ENCODE measurements at places on chromosomes 5 and 9.

GRCh38 chr5:125579182-125579581 lies 832.7 kb upstream of the ZNF608 start:
- DNase-seq: no peak

GRCh38 chr5:180494510-180495181 lies 467 bp downstream of the CNOT6 start:
- DNase-seq: peak; percentile 41

DNA sequence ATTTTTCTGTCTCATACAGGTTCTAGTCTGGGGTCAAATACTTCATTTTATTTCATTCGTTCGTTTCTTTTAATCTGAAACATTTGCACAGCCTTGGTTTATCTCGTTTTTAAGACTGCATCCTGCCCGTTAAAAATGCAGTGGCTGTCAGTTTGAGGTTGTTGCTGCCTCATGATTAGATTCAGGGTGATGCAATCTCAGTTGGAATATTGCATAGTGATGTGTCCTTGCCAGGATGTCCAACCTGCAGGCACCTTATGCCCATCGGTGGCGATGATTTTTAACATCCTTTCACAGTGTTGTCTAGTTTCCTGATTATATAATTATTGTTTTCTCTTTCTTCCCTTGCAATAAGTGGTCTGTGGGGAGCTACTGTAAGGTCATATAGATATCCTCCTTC lies 45.1 kb downstream of the SH3GL2 start:
- no peak for DNase-seq

- peak; percentile 36 for DNase-seq
Observed at GRCh38 chr5:139745800-139746690, 49.6 kb upstream of the PSD2 start.

GRCh38 chr5:161096581-161096980 lies 244.6 kb upstream of the ATP10B start:
- DNase-seq: no peak

DNA sequence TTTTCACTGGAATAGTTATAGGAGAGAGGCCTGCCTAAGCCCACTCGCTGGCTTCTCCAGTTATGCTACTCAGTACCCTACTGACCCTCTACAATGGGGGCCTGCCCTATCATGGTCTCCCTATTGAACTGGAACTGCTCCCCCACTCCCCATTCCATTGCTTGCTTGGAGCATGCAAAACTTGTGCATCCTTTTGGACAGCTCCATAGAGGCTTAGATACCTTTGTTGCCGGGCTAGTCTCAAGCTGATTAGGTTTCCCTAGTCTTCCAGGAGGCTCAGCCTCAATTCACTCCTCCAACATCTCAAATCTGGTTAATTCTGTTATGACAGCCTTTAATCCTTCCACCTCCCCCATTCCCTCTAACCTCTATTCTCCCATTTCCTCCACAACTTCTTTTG lies 39.9 kb downstream of the KIF24 start:
- no peak for DNase-seq

DNA sequence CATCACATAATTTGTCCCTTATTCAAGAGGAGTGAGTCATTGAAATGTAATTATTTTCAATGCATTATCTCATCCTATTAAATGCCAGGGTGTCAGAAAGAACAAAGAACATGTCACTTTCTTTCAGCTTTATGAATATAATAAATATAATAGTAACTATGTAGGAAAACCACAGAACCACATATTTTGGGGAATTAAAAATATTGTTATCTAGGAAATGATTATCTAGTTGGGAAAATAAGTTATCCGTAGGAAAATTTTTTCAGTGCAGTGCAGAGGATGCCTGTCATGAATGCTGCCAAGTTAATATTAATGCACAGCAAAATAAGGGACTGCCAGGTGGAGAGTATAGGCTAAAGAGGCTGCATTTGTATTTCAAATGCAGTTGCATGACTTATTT lies 844.8 kb downstream of the MAT2B start:
- DNase-seq: no peak

GRCh38 chr5:151682751-151683331 lies 3.9 kb downstream of the SPARC start:
- no peak for DNase-seq

GRCh38 chr5:139103762-139104161 lies 94.4 kb downstream of the SIL1 start:
- no peak for DNase-seq

GRCh38 chr5:3181671-3182070 lies 414.0 kb upstream of the IRX1 start:
- DNase-seq: no peak

- DNase-seq: no peak
Observed at GRCh38 chr9:75432888-75433287, 344.6 kb downstream of the OSTF1 start.

DNA sequence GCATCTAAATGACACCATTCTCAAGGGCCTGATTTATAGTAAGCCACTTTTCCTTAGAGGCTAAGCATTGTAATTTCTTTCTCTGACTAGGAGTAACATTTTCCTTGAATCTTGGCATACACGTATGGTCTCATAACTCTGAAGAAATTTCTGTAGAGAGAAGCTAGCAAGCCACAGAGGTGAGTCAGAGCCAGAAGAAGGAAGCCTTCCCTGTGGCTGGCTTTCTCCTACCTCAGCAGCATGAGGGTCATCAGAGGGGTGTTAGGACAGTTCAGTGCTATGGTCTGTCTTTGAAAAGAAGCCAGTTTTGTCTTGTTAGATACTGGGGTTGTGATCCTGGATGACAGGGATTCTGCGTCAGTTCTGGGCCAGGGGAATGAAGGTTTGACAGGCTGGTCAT lies 3.2 kb downstream of the SNX30 start:
- DNase-seq: no peak

DNA sequence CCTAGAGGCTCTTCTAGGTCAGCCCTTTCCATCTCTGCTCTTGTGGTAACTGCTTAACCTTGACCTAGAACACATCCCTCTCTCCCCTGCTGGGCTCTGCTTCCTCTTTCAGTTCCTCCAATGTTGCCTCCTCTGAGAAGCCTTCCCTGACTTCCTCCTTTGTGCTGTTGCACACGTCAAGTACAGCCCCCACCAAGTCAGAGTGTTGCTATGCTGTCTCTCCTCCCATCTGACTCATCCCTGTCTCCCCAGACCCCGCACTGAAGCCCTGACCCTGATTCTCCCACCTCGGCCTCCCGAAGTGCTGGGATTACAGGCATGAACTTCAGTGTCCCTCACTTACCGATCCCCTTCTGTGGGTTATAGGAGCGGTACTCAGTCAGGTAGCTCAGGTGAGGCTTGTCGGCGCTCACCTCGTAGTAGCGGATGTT lies 10.4 kb upstream of the TRIM14 start:
- DNase-seq: no peak

DNA sequence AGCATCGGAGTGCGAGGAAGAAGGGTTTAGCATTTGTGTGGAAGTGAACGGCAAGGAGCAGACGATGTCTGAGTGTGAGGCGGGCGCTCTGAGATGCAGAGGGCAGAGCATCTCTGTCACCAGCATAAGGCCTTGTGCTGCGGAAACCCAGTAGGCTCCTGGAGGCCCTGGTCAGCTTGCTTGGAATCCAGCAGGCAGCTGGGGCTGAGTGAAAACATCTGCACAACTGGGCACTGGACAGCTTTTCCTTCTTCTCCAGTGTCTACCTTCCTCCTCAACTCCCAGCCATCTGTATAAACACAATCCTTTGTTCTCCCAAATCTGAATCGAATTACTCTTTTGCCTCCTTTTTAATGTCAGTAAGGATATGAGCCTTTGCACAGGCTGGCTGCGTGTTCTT lies 72.1 kb downstream of the C7 start:
- DNase-seq: no peak

DNA sequence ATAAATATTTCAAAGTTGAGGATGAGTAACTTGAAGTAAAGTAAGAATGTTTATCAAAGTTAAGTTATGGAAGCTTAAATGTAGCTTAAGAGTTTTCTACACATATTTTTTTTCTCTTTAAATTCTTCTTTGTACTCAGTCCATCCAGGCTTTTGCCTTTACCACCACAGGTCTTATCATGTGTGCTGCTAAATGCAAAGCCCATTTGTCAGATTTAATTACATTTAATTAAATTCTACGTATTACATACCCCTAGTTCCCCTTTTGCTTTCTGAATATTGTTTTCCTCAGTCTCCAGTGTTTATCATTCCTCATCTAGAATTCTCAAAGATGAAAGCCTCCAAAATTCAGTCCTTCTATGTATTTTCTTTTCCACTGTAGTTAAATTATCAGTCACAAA lies 1841.9 kb downstream of the EFNA5 start:
- no peak for DNase-seq

DNA sequence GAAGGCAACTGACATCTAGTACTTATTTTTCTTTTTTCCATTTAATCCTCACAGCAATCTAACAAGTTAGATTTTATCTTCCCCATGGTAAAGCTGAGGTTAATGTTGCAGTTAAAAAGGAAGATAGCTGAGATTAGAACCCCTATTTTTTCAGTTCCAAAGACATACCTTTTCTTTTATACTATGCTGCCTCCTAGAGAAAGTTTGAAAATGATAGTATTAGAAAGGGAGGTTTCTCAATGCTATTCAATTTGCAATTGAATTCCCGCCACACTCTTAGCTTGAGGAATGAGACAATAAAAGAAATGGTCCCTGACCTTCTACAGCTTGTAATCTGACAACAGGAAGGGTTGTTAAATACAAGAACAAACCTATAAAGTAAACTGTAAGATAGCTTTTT lies 195.9 kb upstream of the TRIM32 start:
- DNase-seq: no peak

- no peak for DNase-seq
Observed at GRCh38 chr9:2087500-2088313, 72.6 kb downstream of the SMARCA2 start.

GRCh38 chr9:135941288-135941995 lies 19.7 kb downstream of the UBAC1 start:
- DNase-seq: no peak

- no peak for DNase-seq
Observed at GRCh38 chr9:130939405-130940026, 469 bp upstream of the FIBCD1 start.

GRCh38 chr9:127450243-127450760 lies 904 bp downstream of the RPL12 start:
- DNase-seq: no peak

DNA sequence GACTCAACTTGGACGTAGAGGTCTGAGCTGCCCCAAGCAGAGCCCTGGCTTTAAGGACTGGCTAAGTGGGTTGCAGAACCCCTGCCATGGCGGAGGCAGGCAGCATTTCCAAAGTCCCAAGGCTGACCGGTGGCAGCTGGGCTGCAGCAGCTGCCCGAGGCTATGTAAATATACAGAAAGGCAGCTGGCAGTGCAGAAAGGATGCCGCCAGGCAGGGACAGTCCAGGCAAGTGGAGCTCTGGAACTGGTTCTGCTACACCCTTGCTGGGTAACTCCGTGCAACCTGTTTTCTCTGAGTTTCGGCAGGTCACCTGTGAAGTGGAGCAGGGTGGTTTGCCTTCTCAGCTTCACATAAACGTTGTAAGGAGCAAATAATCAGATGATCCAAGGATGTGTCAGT lies 46.0 kb downstream of the SHB start:
- no peak for DNase-seq

- no peak for DNase-seq
Observed at GRCh38 chr5:173743641-173744343, 127.3 kb upstream of the BOD1 start.

GRCh38 chr5:179550511-179551342 lies at the start of gene RUFY1:
TSS of gene RUFY1 (plus strand) at chr5:179550554. CDS start at chr5:179550570, 16 bp downstream.
- peak; percentile 83 for DNase-seq

DNA sequence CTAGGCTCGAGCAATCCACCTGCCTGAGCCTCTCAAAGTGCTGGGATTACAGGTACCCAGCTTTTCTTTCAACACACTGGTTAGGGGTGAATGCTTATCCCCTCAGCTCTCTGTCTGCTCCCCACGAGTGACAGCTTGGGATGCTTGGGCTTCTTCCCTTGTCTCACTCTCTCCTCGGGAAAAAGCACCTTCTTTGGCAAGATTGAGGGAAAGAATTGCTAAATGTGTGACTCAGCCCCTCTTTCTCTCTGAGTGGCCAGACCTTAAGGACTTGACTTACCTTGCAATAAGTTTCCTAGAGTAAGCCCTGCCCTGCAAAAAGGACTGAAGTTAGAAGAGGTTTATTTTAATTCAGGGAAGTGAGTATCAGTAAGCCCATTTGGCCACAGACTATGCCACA lies 68.1 kb upstream of the ERBIN start:
- DNase-seq: no peak

- DNase-seq: peak; percentile 77
Observed at GRCh38 chr9:128203024-128203706, at the start of gene DNM1. TSS of gene DNM1 (plus strand) at chr9:128203379. CDS start at chr9:128203471, 92 bp downstream.

- no peak for DNase-seq
Observed at GRCh38 chr5:17436761-17437221, 61.2 kb upstream of the TAF11L2 start.

DNA sequence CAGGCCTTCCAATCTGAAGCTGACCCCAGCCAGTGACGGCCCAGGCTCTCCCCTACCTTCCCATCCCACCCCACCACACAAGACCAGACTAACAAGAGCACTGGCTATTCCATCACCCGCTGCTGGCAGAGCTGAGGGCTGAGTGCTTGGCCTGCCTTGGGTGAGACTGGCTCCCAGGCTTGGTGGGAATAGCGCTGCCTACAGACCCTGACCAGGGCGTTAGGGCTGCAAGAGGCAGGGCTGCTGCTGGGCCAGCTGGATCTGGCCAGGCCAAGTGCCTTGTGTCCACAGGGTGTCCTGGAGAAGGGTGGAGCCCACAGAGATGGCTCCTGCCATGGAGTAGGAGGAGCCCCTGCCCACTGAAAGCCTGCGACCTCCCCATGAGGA lies 31.6 kb upstream of the ANGPTL2 start:
- no peak for DNase-seq

- peak; percentile 20 for DNase-seq
Observed at GRCh38 chr5:150624334-150625163, 15.9 kb upstream of the SYNPO start.

DNA sequence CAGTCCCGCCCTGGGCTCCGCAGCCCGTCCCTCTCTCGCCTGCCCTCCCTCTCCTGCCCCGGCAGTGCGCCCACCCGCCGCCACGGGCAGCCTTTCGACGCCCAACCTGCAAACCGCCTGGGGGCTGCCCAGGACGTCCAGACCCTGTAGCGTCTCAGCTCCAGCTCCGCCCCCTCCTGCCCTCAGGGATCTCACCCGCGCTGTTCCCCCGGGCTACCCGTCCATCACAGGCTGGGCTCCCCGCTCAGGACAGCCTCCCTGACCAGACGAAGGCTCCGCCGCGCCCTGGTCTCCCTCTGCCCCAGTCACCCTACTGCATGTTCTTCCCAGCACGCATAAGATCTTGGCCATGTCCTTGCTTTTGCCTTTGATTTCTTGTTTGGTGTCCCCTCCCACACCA lies 1.4 kb downstream of the RASGEF1C start:
- no peak for DNase-seq

- no peak for DNase-seq
Observed at GRCh38 chr5:135376961-135377624, 21.9 kb downstream of the MACROH2A1 start.

- no peak for DNase-seq
Observed at GRCh38 chr5:1851290-1851934, 31.3 kb downstream of the IRX4 start.
